ENCODE measurements at places on chromosomes 1 and 21.

- DNase-seq: no peak
Measured at GRCh38 chr1:160746836-160747500, 7.9 kb downstream of the SLAMF7 start.

GRCh38 chr1:12040457-12041051, 21.3 kb downstream of the MIIP start:
- no peak for DNase-seq

- no peak for DNase-seq
Measured at GRCh38 chr1:177340601-177341067, 169.9 kb downstream of the BRINP2 start.

DNA sequence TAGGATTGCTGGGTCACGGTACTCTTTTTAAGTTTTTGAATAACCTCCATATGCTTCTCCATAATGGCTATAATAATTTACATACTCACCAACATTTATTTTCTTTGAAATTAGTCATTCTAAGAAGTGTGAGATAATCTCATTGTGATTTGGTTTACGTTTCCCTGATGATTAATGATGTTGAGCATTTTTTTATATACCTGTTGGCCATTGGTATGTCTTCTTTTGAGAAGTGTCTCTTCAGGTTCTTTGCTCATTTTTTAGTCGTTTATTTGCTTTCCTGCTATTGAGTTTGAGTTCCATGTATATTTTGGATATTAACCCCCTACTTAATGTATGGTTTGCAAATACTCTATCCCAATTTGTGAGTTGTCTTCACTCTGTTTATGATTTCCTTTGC, 9.3 kb downstream of the RNF187 start:
- no peak for DNase-seq

DNA sequence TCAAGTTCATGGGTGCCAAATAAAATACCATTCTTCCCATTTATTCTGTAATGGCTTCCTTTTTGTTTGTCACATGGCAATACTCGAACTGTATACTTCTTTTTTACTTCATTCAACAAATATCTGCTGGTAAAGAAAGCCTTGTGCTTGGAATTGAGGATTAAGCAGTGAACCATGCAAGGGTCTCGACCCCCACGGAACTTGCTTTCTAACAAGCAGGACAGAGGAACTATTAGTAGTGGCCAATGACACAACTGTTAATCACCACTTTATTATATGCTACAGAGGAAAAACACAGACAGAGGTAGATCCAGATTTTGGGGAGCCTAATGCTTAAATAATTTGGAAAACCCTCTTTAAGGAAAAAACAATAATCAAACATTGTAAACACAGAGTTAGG, 542.2 kb downstream of the DPYD start:
- DNase-seq: no peak

- DNase-seq: no peak
Measured at GRCh38 chr1:67597336-67597735, 87.7 kb upstream of the GADD45A start.

GRCh38 chr1:115953180-115953579, 23.1 kb upstream of the SLC22A15 start:
- no peak for DNase-seq

GRCh38 chr1:116203920-116204319, 92.7 kb downstream of the MAB21L3 start:
- no peak for DNase-seq

DNA sequence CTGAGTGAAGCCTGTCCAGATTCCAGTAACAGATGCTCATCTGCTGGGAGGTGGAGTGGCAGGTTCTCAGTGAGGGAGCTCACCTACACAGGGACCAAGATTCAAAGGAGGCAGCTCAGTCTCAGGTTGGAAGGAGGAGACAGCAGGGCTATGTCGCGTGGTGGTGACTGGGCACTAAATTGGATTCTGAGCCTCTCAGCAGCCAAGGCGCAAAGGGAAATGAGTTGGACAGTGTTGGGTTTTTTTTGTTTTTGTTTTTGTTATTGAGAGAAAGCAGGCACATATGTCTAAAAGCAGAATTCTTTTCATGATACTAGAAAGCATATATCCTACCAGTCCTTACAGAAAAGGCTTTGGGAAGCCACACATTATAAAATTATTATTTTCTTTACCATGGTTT, 26.2 kb downstream of the UMODL1 start:
- no peak for DNase-seq

- DNase-seq: no peak
Measured at GRCh38 chr1:15123925-15124324, 29.6 kb upstream of the TMEM51 start.

- DNase-seq: no peak
Measured at GRCh38 chr1:201633297-201633696, 94.4 kb downstream of the NAV1 start.

GRCh38 chr1:226919587-226919986, 20.5 kb upstream of the COQ8A start:
- no peak for DNase-seq

- no peak for DNase-seq
Measured at GRCh38 chr1:197388801-197389200, 120.7 kb downstream of the CRB1 start.

DNA sequence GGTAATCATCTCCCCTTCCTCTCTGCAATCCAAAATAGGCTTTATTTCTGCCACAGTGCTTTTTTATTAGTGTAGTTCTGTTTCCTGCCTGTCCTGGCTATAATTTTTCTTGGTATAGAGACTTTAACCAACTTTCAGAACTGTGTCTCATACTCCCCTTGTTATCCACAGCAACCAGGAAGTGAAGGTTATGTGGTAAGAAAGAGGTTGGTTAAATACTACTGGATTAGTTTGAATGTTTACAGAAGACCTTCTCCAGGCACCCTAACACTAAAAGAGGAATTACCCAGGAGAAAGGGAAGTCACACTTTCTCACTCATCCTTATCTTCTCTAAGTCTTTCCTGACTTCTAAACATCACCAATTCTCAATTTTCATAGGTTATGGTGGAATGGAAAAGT, 17.8 kb upstream of the TNFSF4 start:
- DNase-seq: no peak

DNA sequence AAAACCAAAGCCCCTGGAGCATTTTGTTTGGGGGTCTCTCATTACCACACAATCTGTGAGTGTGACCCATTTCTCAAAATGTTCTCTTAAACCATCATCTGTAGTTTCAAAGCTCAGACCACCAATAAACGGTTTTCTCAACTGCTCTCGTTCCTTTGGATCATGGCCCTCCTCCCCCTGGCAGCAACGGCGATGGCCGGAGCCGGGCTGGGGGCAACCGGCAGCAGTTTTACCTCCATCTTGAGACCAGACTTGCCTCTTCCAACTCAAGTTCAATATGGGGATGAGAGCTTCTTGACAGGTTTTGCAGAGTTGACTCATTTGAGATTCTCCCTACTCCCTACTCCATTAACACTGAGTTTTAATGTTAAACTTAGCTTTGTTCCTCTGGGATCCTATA, 29.7 kb downstream of the LRRC42 start:
- no peak for DNase-seq

DNA sequence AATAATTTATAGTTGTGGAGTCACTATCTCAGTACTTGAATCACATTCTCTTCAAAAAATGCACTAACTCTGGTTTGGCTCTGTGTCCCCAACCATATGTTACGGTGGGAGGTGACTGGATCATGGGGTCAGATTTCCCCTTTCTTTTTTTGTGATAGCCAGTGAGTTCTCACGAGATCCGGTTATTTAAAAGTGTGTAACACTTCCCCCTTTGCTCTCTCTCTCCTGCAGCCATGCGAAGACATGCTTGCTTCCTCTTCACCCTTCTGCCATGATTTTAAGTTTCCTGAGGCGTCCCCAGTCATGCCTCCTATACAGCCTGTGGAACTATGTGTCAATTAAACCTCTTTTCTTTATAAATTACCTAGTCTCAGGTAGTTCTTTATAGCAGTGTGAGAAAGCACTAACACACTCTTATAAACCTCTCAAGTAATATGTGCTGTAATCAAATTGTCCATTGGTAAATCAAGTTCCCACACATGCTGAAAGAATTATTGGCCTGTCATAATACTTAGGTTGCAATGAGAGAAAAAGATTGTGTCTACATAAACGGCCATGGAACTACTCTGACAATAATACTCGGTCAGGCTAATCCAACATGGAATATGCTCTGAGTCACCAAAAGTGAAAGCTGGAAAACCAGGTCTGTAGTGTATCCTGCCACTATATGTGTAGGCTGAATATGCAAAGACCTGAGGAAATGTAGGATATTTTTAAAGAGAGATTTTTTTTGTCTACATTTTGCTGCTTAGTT, 107.5 kb downstream of the SLC44A5 start:
- no peak for DNase-seq

DNA sequence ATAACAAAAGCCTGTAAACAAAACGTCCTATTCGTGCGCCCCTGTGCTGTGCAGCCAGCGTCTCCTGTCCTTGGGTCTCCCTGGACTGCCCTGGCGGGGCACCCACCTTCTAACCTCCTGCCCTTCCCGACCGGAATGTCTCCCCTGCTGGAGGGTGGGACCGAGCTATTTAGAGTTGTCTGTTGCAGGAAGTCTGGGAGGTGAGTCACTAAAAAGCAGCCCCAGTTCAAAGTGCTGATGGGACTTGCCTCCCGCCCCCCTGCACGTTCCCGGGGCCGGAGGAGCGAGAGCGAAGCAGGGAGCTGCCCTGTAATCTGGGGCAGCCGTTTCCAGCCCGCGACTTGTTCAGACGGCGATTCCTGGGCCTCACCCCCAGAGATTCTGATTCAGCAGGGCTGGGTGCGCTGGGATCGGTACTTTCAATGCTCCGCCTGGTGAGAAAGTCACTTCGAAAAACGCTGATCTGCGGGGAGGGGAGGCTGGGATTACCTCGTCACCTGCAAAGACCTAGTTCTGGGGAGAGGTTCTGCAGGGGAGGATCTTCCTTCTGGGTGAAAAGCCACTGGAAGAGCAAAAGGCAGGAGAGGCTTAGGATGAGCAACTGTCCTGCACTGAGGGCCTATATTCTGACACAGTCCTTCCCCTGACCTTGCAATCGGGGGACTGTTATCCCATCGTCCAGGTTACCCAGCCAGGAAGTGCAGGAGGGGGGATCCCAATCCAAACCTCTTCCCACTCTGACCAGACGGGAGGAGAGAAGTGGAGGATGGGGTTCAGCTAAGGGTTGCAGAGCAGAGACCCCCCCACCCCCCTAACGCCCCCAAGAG, 1.2 kb upstream of the DHRS3 start:
- no peak for DNase-seq

- DNase-seq: no peak
Measured at GRCh38 chr1:200938955-200939354, 44.3 kb downstream of the INAVA start.

- DNase-seq: no peak
Measured at GRCh38 chr1:11793819-11794218, 11.9 kb downstream of the MTHFR start.

- DNase-seq: no peak
Measured at GRCh38 chr1:177035586-177035985, 128.9 kb downstream of the ASTN1 start.

GRCh38 chr1:67716800-67717199, 31.8 kb downstream of the GADD45A start:
- DNase-seq: no peak

Data from stimulated activated CD8-positive, alpha-beta memory T cell treated with anti-CD3 and anti-CD28 coated beads, Interleukin-12 subunit alpha, Interleukin-12 subunit beta, amount 100 ng/mL, for 1 hour (primary cell).